ENCODE measurements at places on chromosomes 3 and 15.

GRCh38 chr3:77171026-77171425, 131.1 kb downstream of the ROBO2 start:
- DNase-seq, result no peak

- DNase-seq, result no peak
Measured at GRCh38 chr3:101256511-101256910, 63.9 kb downstream of the IMPG2 start.

DNA sequence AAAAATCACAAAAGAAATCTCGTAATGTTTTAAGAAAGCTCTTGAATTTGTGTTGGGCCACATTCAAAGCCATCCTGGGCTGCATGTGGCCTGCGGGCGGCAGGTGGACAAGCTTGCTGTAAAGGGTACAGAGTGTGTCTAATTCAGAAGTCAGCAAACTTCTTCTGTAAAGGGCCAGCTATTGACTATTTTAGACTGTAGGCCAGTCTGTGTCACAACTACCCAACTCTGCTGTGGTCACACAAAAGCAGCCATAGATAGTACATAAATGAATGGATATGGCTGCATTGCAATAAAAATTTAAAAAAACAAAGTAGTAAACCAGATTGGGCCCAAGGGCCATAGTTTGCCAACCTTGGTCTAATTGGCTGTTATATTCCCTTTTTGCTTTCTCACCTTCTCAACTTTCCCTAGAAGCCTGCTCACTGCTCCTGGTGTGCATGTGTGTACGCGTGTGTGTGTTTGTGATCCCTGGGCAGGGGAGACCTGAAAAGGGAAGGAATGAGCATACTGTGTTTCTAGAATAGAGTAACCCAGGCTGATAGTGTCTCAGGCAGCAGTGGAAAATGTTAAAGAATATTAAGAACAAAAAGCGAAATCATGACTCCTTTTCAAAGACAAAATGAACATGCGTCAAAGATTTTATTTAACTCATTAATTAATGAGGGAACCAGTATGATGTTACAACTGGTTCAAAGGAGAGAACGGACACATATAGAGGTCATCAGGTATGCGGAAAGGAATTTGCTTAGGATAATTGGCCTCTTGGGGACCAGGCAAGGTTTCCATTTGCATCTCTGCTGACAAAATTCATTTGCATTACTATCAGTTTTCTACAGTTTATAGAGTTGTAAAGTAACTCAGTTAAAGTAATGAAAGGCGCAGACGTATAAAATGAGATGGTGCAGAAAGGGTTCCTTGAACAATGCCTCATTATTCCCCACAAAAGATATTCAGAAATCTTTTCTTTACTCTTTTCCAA, 248.0 kb downstream of the THSD4 start:
- DNase-seq, result no peak

DNA sequence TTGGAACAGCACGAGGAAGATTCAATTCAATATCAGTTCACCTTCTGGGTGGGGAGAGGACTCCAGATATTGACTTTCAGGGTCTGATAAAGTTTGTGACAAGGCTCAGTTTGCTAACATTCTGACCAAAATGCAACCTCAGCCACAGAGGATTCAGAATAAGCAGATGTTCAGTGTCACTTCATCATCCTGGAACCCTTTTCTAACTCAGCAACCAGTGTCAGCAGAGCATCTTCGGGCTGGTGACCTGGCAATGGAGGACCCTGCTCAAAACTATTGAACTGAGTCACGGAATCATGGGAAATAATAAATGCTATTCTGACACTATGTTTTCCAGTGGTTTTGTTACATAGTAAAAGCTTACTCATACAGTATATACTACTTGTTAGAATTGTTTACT, 433.4 kb upstream of the CFAP20DC start:
- DNase-seq, result no peak

DNA sequence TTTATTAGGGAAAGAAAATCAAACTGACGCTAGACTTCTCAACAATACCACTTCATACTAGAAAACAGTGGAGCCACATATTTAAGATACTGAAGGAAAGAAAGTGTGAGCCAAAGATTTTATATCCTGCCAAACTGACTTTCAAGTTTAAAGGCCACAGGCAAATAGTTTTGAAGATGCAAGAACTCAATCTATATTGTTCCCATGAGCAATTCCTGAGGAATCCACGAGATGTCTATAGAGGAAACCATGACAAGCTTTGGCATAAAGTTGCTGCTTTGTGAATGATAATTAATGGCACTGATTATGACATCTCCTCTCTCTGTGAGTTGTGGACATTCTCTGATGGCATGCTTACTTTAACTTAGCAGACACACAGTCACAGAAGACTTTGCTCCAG, 276.1 kb upstream of the GOLGA6L4 start:
- no peak for DNase-seq

DNA sequence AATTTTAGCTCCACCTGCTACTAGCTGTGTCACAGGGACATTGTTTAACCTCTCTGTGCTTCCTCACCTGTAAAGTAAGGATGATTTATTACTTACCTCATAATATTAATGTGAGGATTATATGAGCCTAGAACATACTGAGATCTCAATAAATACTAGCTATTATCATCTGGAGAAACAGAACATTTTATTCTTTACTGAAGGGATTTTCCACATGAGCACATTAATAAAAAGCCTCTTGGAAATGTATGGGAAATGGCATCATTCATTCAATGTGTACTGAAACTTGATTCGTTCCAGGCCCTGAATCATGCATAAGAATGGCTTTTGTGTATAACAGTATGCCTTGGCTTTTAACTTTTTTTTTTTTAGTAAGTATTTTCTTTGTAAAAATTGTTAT, 11.0 kb upstream of the CEMIP start:
- DNase-seq, result no peak

GRCh38 chr15:100241572-100242482, 99.9 kb downstream of the ADAMTS17 start:
- DNase-seq, result no peak

GRCh38 chr3:116301422-116301821, 143.9 kb downstream of the LSAMP start:
- DNase-seq, result no peak

- no peak for DNase-seq
Measured at GRCh38 chr3:163508206-163508605, 1570.1 kb downstream of the SI start.

DNA sequence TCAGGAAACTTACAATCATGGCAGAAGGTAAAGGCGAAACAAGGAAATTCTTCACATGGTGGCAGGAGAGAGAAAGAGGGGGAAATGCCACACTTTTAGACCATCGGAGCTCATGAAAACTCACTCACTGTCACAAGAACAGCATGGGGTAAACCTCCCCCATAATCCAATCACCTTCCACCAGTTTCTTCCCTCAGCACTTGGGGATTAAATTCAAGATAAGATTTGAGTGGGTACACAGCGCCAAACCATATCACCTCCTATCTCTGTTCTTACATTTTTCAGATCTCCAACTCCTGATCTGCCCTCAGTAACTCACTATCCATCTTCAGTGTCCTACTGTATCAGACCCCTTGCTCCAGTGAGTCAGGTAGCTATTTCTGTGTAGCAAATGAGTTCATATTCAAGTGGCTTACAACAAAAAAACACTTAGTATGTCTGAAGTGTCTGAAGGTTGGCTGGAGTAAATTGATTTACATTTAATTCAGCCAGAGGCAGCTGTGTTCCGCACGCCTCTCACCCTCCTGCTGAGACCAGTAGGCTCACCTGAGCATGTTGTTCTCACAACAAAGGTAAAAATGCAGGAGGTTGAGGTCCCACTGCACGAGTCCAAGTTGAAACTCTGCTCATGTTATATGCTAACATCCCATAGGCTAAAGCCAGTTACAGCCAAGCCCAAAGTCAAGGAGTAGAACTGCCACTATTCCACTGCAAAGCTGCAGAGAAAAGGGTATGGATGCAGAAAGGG, 180.7 kb upstream of the LMCD1 start:
- DNase-seq, result no peak

GRCh38 chr3:57818772-57819171, 62.7 kb downstream of the SLMAP start:
- DNase-seq, result no peak

- DNase-seq, result no peak
Measured at GRCh38 chr3:51274052-51274451, 111.0 kb upstream of the MANF start.

DNA sequence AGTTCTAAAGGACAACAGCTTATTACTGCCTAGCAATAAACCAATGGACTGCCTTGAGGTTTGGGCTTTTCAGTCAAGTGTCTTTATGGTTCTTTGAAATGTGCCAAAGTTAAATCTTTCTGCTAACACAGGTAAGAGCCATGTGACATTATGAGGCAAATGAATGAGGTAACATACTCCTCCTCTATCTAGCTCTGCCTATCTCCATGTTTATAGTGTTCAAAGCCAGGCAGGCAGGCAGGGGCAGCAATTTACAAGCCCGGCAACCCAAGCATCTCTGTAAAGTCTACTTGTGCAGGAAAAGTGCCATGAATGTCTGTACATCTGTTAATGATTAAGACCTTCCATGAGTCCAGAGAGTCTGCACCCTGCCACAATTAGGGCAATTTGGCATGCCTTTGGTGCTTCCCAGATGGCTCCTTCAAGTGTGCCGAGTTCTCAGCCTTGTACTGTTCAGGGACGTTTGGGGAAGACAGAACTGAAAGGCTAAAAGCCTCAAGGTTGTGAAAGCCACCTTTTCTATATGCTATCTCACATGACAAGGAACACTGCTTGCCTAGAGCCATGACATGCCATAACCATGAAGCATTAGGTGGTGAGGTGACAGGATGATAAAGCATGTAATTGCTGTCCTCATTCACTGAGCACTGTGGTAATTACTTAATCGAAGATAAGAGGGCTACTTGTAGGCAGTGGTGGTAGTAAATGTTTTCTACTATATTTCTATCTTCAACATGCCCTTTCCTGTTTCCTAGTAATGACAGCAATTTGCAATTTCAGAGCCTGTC, 41.4 kb upstream of the EIF1B start:
- DNase-seq, result no peak

Measured in occipital lobe (tissue), 3 donors.